ENCODE measurements at places on chromosomes 13 and 19.
A peak's percentile ranks its signal among the peaks of the same experiment; 100 is the strongest.

- peak; percentile 81 for DNase-seq
These were observed 19.3 kb upstream of the ZNF888 start for GRCh38 chr19:52942386-52943133.

GRCh38 chr13:103250071-103250470, 183.9 kb upstream of the SLC10A2 start:
- no peak for DNase-seq

- no peak for DNase-seq
These were observed 1167.3 kb downstream of the UQCRFS1 start for GRCh38 chr19:28045621-28046020.

DNA sequence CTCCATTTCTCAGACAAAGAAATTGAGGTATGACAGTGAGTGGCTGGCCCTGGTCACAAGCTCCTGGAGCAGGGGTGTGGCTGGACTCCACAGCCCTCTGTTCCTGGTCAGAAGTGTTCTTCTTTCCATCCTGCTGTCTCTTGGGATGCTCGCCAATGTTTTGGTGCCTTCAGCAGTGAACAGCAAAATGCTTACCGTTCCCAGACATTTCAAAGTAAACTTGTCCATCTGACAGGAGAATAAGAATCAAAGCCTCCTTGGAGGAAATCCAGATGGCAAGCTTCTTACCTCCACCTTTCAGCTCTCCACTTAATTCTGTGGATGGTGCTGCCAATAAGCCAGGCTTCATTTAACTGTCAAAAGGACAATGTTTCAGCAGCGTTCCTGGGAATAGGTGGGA, 954.1 kb downstream of the UQCRFS1 start:
- DNase-seq = no peak

- DNase-seq = no peak
These were observed 41.7 kb upstream of the TFDP1 start for GRCh38 chr13:113542751-113543424.

DNA sequence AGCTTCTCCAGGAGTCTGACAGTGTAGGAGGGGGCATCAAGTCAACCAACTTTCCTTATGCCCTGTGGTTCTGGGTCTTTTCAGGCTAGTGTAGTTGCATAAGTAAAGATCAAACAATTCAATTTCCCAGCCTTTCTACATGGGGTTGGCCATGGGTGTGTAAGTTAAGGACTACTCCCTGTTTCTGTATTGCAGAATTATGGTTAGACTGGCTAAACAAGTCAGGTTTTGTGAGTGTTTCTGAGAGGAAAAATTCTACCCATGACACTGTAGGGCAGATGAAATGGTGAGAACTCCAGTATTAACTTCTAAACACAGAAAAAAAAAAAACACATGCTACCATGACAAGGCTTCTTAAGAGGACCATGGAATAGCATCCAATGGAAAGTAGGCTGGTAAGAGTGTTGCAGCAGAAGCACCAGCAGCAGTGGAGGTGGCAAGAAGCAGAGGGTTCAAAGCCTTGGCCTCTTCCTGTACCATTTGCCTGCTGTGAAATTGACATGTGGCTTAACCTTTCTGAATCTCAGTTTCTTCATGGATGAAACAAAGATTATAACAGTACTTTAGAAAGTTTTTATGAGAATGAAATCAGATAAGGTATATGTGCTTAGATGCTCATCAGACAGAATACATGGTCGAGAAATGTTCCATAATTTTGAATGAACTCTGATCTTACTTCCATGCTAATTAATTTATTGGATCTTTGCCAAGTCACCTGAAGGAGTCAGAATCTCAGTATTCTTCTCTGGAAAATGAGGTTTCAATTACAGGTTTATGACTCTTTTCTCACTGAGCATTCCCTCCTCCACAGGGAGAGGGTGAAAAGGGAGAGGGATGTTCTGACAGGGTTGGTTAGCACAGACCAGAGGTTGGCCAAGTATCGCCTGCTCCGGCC, 11.4 kb upstream of the SCEL start:
- no peak for DNase-seq

DNA sequence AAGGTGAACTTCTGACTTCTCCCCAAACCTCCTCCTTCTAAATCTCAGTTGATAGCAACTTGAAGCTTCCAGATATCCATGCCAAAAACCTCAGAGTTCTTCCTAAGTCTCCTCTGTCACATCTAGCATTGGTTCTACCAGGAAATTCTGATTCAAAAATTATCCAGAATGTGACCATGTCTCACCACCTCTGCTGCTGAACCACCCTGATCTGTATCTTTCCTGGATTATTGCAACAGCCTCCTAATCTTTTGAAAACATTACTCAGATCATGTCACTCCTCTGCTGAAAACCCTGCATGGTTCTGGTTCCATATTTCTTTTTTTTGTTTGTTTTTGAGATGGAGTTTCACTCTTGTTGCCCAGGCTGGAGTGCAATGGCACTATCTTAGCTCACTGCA, 78.7 kb upstream of the TNFSF11 start:
- DNase-seq = no peak

- DNase-seq = no peak
These were observed 134.0 kb downstream of the LMO7 start for GRCh38 chr13:75770164-75770563.

DNA sequence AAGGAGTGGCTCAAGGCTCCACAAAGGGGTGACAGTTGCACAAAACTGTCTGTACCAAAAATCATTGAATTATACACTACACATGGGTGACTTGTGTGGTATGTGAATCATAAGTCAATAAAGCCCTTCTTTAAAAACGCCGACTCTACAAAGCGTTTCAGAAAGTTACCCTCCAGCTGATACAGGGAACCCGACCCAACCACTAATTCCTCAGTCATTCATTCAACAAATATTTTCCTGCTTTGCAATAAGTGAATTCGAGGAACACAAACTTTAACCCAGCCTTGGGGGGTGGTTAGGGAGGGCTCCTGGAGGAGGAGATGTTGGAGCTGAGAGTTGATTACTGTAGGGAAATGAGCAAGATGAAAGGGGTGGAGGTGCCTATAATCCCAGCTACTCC, 32.0 kb downstream of the LTBP4 start:
- DNase-seq = no peak

DNA sequence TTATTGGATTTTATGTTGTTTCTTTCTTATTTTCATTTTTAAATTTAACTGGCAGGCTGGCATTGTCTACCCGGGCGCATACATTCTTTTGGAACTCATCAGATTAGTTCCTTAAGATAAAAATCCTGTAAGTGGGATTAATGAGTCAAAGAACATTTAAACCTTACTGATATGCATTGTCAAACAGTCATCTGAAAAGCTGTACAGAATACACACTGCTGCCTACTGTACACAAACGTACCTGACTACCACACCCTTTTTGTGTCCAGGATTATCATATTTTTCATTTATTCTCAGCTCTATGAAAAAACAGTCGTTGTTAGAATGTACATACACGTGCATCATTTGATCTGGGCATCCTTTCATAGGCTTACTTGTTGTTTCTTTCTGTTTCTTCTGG, 358.3 kb downstream of the EFNB2 start:
- DNase-seq = no peak

GRCh38 chr13:20672772-20673171, 30.7 kb upstream of the IL17D start:
- DNase-seq = no peak

DNA sequence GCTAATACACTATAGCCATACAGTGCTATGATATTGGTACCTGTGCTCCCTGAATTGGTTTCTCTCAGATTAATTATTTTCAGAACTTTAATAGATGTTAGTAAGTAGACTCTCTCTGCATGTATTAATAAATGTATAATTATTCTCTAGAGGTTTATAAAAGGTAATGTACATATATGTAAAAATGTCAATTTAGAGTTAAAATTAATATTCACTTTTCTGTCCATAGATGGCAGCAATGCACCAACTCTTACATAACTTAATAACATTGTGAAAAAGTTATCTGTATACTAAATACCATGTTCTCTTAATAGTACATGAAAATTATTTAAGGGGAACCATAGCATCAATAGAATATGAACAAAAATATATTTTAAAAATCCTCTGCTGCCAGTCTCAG, 515.0 kb upstream of the KLHL1 start:
- no peak for DNase-seq

GRCh38 chr19:7925171-7925851, 624 bp downstream of the CTXN1 start:
- peak; percentile 54 for DNase-seq

DNA sequence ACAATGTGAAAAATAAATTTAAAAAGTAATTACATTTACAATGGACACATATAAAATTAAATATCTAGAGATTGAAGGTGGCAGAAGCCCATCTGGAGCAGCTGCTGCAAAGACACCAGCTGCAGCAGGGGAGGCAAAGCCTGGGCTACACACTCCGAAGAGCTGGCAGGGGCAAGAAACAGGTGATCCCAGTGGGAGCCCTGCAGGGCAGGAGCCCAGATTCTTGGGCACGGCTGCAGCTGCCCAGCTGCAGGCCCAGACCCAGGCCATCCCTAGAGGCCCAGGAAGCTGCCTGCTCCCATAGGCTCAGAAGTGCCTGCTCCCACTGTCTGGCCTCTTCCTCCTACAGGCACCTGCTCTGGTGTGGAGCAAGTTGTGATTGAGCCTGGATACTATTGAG, 1547.9 kb upstream of the SPRY2 start:
- no peak for DNase-seq

DNA sequence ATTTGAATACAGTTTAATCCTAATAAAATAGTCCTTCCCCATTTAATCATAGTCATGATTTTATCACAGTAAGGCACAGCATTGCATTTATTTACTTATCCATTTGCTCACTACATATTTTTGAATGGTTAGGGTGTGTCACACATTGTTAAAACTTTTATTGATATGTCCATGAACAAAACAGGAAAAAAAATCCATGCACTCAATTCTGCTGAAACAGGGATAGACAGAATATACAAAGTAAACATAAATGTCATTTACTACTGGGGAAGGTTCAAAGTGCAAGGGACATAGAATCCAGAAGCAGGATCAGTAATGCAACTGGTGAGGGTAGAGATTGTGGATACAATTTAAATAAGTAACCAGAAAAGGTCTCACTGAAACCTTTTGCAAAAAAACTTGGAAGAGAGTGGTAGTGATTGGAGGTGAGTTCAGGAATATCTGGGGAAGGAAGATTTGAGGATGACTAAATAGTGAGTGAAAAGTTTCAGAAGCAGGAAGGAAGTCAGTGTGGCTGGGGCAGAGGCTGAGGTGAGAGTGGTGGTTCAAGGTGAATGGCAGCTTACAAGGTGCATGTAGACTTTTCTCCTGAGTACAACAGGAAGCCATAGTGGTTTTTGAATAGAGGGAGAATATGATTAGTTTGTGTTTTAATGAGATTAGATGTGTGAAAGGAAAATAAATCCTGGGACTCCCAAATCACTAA, 387.2 kb upstream of the ATXN8OS start:
- no peak for DNase-seq

Measured in posterior cingulate gyrus (tissue), 11 donors.